Activated CD4-positive, alpha-beta T cell treated with anti-CD3 and anti-CD28 coated beads for 4 hours (primary cell): ENCODE measurements at places on chromosomes 2 and 18.

DNA sequence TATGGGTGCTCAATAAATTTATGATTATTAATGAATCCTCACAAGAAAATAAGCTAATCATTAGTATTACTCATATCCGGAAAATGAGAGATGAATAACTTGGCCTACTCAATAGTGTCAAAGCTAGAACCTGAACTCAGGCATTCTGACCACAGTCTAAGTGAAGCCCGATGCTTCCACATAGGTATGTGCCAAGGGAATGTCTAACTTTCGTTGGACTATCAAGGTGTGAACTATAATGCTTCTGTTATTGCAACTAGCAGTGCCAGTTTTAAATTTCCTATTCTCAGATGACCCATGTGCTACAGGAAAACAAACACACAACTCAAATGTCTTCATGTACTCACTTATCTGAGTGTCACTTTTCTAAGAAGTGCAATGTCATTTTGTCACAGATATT lies 1.8 kb downstream of the BARD1 start:
- DNase-seq, result no peak

DNA sequence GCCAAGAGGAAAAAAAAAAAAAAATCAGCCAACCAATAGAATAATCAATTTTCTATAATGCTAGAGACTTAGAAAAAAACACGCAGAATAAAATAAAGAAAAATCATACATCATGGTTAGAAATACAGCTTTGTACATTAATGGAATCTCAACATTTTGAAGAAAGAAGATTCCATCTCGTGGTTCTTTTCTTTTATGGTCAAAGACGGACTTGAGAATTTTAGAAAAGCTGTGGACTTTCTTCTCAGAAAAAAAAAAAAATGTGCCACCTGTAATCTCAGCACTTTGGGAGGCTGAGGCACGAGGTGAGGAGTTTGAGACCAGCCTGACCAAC lies 41.8 kb upstream of the ATIC start:
- no peak for DNase-seq

GRCh38 chr2:62136956-62137830 lies 58.7 kb upstream of the B3GNT2 start:
- DNase-seq, result no peak

- DNase-seq, result no peak
These were observed 73.9 kb downstream of the TGOLN2 start for GRCh38 chr2:85253890-85254289.

GRCh38 chr2:120883607-120884440 lies 148.2 kb downstream of the GLI2 start:
- DNase-seq, result no peak

DNA sequence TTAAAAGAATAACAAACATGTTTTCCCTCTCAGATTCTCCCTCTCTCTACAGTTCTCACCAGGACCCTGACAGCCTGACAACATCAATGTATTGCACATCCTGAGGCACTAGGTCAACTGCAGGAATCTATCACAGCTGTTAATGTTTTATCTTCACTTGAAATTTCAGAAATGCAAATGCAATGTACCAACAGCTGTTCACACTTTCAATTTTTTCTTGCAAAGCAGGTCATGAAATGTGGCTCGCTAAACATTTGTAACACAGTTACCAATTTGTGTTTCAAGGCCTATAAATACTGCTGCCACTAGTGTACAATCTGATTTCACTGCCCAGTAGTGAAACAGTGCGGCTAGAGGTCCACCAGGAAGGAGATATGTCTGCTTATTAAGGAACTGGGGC lies 147.8 kb downstream of the EXOC6B start:
- no peak for DNase-seq

GRCh38 chr18:36993068-36993467 lies 164.1 kb downstream of the KIAA1328 start:
- no peak for DNase-seq

DNA sequence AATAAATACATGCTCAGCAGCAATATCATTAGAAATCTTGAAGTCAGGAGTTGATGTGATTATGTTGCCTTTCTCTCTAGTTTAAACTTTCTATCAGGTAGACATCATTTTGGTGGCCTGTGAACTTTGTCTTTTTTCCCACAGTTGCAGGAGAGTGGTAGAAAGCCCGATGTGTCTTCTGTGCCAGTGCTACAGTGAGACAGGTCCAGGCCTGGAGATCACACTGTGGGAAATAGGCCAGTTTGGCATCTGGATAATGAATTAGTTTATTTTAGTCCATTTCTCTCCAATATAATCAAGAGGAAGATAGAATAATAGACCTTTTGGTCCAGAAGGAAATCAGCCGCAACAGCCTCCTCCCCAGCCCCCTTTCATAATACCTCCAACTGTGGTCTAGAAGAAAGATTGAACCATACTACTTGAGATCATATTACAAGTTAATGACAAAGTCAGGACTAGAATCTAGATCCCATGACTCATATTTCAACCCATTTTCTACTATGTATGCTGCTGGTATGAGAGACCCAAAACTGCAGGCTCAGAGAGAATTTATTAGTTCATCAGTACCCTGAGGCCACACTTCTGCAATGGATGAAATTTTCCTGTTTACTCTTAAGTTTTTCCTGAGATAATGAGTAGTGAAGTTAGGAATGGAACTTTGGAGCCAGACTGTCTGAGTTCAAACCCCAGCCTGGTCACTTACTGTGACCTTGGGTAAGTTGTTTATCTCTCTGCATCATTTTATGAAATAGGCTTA lies 20.6 kb downstream of the KCMF1 start:
- DNase-seq, result no peak

DNA sequence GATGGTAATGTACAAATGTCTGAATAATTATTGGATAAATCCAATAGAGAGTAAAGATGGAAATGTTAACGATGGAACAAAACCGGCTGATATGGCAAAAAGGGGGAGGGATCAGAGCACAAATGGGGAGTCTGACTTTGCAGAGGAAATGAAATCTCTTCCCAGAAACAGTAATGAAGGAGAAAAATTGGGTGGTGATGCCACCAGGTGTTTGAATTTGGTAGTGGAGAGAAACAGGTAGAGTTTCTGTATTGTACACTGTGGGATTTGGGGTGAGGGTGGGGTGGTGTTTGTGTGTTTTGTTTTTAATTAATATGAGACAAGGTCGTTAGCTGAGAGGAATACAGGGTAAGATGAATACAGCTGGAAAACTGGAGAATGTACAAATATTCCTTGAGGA lies 20.4 kb upstream of the XDH start:
- DNase-seq, result no peak

DNA sequence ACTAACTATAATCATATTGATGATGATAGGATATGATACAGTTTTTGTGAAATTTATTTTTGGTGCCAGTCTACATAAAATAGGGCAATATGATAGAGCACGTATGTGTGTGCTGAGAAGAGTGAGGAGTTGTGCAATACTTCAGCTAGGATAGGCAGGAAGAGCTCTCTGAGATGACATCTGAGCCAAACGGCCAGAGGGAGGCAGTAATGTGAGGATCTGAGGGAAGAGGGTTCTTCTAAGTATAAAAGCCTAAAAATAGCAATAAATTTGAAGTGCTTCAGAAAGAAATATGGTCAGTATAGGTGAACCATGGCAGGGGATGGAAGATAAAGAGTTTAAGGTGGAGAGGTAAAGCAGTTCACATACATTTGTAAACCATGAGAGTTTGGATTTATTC lies 102.5 kb downstream of the OLA1 start:
- DNase-seq, result no peak

GRCh38 chr2:184534986-184535385 lies 63.3 kb upstream of the ZNF804A start:
- DNase-seq, result no peak

DNA sequence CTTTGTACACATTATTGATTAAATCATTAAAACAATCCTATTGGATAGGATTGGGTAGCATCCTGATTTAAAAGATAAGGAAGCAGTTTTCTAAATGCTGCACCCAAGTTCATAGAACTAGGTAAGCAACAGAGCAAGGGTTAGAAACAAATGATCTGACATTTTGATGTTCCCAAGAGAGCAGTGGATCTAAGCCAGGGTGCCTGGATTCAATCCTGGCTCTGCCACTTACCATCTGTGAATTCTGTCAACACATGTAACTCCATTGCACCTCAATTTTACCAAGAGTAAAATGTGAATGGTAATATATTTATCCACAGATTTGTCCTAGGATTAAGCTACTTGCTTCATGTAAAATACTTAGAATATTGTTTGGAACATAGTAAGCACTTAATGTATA lies 982.6 kb upstream of the FANCL start:
- DNase-seq, result no peak

DNA sequence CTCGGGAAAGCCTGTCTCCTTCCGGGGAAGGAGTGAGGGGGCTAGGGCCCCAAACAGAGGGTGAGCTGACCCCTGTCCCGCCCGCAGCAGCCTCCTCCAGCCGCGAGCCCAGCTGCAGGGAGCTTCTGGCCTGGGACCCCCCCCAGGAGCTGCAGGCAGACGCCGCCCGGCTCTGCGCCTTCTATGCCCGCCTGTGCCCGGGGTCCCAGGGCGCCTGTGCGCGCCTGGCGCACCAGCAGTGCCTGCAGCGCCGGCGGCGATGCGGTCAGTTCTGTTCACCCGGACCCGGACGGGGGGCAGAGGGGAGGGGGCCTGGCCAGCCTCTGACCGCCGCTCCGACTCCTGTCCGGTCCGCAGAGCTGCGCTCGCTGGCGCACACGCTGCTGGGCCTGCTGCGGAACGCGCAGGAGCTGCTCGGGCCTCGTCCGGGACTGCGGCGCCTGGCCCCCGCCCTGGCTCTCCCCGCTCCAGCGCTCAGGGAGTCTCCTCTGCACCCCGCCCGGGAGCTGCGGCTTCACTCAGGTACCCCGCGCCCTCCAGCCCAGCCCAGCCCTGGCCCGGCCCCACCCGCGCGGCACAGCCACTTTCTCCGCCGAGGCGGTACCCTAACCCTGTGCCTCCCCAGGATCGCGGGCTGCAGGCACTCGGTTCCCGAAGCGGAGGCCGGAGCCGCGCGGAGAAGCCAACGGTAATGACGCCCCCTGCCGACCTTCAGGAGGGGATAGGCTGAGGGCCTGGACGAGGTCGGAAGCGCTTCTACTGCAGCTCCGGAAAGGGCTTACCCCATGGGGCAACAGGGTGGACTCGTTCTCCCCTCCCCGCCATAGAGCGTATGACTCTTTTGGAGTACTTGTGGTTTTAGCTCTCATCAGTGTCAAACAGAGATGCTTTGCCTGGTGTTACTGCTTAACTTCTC lies 2.0 kb upstream of the CHRND start:
- no peak for DNase-seq

DNA sequence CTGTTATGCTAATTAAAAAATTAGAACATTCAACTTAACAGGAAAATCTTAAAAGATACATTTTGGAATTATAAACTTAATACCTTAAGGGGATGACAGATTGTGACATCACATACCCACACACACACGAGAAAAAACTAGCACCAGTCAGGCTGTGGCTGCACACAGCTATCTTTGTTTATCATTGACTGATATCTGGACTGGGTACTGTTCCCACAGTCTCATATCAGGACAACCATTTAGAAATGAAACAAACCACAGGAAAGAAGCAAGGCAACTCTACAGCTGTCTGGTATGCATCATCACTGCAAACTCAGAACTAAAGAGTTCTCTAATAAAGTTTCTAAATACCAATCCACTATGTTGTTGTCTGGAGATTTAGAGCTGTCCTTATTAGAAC lies 210.9 kb upstream of the SMAD7 start:
- DNase-seq, result no peak

- no peak for DNase-seq
These were observed 159.1 kb downstream of the LNPK start for GRCh38 chr2:175842996-175843395.

DNA sequence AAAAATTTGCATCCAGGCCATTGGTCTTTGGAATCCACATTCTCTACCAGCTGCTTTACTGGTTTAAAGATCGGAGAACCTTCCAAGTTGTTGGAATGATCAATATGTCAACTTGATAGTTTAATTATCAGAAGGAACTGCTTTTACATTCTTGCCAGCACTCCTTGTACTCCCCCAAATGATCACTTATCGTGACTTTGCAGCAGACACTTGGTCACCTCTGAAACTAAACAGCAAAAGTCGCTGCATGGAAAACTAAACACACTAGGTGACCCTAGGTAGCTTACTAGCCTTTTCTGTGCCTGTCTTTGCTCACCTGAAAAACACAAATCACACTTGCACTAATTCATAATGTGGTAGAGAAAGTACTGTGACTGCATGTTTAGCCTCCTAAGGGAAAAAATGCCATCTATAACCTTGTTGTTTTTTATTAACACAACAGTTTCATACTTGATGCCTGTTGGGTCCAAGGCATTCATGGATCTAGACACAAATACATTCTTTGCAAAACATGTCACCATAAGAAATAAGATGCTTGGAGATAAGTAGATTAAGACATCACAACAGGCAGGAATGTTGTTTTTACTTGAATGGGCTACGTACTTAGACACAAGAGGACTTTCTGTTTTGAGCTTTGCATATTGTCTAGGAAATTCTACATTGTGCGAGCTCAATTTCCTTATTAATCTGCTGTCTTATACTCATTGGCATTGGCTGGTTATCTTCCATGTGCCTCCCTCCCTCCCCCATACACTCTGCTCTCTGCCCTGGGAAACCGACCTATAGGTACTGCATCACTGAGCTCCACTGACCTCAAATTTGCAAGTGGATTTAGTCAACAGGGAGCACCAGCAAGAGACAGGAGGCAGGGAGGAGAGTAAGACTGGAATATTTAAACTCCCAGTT lies 219.1 kb upstream of the STK17B start:
- no peak for DNase-seq

- DNase-seq, result no peak
These were observed 12.1 kb downstream of the SPIRE1 start for GRCh38 chr18:12645751-12646203.

DNA sequence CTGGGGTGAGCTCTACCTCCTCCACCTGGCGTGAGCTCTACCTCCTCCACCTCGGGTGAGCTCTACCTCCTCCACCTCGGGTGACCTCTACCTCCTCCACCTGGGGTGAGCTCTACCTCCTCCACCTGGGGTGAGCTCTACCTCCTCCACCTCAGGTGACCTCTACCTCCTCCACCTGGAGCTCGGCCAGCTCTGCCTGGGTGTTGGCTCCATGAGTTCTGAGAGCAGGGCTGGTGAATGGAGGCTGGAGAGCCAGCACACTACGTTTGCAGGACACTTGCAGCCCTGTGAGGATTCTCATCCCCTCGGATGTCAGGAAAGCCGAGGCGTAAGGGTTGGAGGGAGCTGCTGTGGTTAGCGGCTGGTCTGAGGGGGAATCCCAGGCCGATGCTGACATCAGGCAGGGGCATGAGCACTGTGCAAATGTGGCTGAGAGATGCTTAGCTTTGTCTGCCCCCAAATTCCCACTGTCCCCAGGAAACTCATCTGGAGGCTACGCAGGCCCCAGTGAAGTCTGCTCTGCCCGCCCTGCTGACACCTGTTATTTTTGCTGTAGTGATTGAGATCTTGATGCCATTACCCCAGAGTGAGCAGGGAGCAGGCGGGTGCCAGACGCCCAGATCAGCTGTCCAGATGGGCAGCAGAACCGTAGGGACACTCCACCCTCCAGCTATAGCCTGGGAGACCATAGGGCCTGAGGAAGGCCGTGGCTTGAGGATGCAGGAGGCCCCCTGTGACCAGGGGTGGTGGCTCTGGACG lies 3.3 kb downstream of the CROCC2 start:
- no peak for DNase-seq
